Left hindlimb (tissue), 1 donor: ENCODE measurements at places on chromosomes 13 and 19.

DNA sequence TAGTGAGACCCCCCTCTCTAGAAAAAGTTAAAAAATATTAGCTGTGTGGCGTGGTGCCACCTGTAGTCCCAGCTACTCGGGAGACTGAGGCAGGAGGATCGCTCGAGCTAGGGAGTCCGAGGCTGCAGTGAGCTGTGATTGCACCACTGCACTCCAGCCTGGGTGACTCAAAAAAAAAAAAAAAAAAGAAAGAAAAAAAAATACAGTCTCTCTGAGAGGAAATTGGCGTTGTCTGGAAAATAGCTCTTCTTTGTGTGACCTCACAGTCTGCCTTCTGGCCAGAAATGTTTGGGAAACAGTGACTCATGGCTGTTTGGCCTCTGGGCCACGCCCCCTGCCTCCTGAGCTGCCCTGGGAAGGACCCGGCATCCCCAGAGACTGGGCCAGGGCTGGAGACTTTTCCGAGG lies 10.7 kb downstream of the MARCHF2 start:
- peak; percentile 89 for DNase-seq

DNA sequence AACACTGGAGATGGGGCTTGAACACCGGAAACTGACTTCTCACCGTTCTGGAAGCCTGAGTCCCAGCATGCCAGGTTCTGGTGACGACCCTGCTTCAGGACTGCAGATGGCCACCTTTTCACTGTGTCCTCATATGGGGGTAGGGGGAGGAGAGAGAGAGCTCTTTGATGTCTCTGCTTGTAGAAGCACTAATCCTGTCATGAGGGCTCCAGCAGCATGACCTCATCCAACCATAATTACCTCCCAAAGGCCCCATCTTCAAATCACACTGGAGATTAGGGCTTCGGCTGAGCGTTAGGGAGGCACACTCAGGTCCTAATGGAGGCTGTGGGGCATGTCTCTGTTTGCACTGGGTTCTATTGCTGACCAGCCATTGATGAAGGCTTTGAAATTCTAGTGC lies 255.3 kb downstream of the TEX29 start:
- DNase-seq: no peak

DNA sequence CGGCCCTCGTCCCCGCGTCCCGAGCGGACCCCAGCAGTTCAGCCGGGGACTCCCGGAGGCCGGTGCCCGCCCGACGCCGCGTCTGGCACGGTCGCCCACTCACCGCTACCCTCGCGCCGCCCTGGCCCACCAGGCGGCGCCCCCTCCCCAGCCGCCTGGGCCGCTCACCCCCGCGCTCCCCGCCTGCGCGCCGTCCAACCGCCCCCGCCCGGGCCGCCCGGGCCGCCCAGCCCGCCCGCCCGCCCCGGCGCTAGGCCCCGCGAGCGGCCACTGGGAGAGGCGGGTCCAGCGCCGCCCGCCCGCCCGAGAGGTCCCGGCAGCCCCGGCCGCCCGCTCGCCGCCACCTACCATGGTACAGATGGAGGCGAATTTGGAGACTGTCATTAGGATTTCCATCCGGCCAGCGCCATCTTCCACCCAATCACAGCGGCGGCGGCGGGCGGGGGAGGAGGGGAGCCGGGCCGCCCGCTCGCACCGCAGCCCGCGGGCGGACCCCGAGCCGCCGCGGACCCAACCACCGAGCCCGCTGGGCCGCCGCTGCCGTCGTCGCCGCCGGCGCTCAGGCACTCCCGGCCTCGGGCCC lies at the start of gene USP12:
TSS of gene USP12 (minus strand) at position 568 of the 583 bp plus-strand sequence. CDS start at position 396, 172 bp downstream.
- no peak for DNase-seq

- no peak for DNase-seq
These were observed 15.0 kb downstream of the NUFIP1 start for GRCh38 chr13:44974056-44974793.

- DNase-seq: no peak
These were observed 137.4 kb downstream of the SPRY2 start for GRCh38 chr13:80203496-80203895.

DNA sequence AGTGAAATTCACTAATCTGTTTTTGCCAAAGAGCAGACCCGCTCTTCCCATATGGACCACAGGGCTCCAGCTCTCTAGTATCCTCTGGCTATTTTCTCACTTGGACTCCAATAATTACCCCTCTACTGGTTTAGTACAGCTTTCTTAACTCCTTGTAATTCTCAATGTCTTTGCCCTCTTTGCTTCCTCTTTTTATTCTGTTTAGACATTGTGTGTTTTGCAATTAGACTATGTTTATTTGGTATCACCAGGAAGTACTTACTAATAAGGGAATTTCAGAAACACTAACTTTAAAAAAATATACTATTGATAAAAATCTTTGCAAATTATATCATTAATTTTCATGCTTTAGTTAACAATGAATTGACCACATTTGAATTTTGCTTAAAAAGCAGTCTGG lies 111.6 kb upstream of the OBI1 start:
- no peak for DNase-seq

DNA sequence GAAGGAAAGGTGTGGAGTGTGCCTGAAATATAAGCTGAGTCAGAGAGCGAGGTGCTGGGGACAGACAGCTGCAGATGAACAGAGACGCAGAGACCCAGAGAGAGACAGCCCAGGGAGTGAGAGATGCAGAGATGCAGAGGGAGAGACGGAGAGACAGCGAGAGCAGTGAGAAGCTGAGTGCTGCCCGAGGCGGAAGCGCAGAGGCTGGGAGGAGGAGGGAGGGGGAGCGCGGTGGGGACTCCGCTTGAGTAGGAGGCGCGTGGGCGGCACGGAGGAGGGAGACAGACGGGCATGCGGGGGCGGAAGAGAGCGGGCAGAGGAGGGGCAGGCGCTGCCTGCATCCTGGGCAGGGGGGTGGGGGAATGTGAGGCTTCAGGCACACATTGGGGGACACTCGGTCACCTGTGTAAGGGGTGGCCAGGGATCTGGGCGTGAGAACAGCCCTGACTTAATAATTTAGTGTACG lies 25.7 kb downstream of the SLC8A2 start:
- no peak for DNase-seq

- DNase-seq: no peak
These were observed 52.7 kb upstream of the ZDHHC20 start for GRCh38 chr13:21511849-21512248.

GRCh38 chr19:50046649-50047503 lies 21.1 kb downstream of the ZNF473 start:
- DNase-seq: no peak
